Activated T-cell treated with anti-CD3 and anti-CD28 coated beads, Interleukin-2, amount 50 U/mL, for 24 hours (primary cell): ENCODE measurements at places on chromosomes 16 and 17.
A peak's percentile ranks its signal among the peaks of the same experiment; 100 is the strongest.

DNA sequence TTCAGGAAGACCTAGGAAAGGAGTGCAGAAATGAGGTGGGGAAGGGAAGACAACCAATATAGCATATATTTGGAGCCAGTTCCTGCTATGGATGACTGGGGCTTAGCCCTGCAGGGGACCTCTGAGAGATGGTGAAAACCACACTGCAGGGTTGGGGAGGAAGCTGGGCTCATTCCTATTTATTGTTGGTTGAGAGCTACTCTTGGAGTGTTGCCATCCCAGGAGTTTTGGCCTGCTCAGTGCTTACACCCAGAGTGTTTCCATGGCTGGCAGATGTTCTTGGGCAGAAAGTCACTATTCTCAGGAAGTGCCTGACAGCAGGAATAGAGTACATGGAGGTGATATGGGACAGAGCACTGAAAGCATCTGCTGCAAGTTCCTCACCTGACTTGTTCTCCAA, 145.8 kb downstream of the SPACA3 start:
- DNase-seq = no peak

- no peak for DNase-seq
Observed at GRCh38 chr17:57071991-57072944, 12.8 kb upstream of the AKAP1 start.

DNA sequence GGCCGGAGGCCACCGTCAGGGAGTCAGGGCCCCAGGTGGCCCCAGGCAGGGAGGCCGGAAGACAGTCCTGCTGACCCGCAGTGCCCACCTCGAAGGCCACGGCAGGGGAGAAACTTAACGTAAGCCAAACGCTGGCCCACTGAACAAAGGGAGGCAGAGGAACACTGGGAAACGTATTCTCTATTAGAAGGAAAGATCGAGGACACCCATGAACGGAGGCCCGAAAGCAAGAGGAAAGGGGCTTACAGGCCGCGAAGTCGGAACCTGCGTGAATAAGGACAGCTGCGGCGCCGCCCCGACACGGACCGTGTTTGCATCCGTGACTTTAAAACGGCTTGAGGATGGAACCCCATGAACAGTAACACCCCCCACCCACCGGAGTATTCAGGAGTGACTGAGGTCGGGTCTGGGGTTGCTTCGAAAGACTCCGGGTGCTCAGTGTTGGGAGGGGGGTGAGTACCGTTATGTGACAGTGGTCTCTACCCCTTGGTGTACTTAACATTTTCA, 102.4 kb upstream of the METRNL start:
- DNase-seq = no peak

GRCh38 chr17:76493505-76494167, 7.6 kb downstream of the RHBDF2 start:
- DNase-seq = peak; percentile 52

GRCh38 chr17:32341141-32341856, 674 bp downstream of the C17orf75 start:
- peak; percentile 64 for DNase-seq

DNA sequence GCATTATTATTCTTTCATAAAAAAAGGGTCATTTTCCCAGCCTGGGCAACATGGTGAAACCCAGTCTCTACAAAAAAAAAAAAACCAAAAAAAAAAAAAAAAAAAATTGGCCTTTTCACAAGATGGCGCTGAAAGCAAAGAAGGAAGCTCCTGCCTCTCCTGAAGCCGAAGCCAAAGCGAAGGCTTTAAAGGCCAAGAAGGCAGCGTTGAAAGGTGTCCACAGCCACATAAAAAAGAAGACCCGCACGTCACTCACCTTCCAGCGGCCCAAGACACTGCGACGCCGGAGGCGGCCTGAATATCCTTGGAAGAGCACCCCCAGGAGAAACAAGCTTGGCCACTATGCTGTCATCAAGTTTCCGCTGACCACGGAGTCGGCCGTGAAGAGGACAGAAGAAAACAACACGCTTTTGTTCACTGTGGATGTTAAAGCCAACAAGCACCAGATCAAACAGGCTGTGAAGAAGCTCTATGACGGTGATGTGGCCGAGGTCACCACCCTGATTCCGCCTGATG, 4.9 kb upstream of the PGAP6 start:
- DNase-seq = no peak

DNA sequence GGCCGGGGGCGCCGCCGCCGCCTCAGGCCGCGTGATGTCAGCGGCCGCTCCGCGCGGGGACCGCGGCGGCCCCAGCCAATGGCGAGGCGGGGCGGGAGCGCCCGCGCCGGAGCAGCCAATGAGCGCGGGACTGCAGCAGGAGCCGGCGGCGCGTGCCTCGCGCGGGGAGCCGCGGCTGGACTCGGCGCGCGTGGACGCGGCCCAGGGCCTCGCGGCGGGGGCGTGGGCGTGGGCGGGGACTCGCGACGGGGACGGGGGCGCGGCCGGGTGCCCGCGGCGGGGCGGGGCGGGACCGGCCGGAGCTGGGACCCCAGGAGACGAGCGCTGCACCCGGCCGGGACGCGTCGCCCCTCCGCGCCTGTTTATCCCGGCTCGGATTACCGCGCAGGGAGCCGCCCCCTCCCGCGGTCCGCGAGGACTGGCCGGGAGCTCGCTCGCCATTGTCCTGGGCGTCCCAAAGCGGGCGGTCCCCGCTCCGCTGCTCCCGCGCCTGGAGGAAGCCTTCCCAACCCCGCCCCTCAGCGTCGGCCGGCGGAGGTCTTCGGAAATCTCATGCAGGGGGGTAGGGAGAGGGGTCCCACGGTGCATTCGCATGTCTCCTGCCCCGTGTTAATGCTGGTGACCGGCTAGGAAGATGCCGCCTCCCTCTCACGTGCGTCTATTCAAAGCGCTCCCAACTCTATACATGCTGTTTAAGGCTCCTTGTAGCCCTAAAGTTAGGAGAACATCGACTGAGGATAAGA, at the start of gene RNF157:
RNF157 (minus strand) TSS at position 33 of the 743 bp plus-strand sequence. CDS start 253 bp downstream, outside the sequence.
- peak; percentile 75 for DNase-seq

GRCh38 chr16:76941113-76941512, 249.9 kb upstream of the MON1B start:
- no peak for DNase-seq

GRCh38 chr17:1742371-1743087, at the start of gene SERPINF2:
Gene SERPINF2 (plus strand): TSS chr17:1742871. CDS start chr17:1744996, 2,125 bp downstream.
- no peak for DNase-seq

DNA sequence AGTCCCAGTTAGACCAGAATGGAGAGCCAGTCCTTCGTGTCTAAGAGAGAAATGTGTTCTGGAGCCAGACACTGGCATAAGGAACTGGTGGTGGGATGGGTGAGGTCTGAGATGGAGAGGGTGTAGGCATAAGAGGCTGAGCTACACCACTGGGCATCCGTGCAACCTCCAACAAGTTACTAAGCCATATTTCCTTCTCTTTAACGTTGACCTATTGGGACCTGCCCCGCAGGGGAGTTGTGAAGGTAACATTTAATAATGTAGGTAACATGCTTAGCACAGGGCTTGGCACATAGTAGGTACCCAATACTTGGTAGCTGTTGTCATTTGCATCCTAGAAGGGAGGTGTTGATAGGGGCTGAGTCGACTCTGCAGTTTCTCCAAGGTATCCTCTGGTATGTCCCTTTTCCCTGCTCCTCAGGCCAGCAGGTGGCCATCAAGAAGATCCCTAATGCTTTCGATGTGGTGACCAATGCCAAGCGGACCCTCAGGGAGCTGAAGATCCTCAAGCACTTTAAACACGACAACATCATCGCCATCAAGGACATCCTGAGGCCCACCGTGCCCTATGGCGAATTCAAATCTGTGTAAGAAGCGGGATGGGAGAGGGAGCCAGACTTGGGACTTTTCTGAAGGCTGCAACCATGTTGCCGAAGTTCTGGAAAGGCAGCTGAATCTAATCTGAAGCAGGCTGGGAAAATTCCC, 1.2 kb downstream of the MAPK7 start:
- no peak for DNase-seq

DNA sequence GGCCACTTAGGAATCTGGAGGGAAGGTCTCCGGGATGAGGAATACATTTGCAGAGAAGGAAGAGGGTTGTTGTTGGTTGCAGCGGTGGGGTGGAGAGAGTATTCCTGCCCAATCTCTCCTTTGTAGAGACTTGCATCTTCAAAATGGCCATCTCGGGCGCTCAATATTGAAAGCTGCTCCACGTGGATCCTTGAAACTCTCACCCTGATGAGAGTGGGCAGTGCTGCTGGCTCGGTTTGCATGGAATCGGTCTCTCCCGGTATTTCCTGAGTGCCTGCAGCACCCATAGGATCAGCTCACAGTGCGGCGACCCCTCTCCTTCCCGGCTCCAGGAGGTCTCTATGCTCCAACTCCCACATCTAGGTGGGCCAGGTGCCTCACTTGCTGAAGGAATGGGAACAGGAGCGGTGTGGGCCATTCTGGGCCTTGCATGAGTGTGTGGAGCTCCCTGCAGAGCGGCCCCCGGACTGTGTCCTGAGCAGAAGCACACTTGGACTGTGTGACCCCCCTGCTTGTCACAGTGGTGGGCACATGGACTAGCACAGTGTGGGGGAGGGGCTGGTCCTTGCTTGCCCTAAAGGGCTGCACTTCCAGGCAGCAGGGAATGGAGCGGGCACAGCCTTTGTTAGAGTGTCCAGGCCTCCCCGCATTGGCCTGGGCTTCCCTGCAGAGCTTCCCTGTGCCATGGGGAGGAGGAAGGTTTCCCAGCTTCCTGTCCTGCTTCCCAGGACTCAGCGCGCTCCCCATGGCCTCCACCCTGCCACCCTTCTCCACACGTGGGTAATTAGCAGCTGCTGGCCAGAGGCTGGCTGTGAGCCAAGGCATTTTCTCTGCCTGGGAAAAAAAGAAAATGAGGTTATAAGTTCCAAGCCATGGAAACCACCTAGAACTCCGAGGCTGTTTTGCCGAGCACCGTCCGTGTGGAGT, 139.3 kb downstream of the IRF8 start:
- no peak for DNase-seq

DNA sequence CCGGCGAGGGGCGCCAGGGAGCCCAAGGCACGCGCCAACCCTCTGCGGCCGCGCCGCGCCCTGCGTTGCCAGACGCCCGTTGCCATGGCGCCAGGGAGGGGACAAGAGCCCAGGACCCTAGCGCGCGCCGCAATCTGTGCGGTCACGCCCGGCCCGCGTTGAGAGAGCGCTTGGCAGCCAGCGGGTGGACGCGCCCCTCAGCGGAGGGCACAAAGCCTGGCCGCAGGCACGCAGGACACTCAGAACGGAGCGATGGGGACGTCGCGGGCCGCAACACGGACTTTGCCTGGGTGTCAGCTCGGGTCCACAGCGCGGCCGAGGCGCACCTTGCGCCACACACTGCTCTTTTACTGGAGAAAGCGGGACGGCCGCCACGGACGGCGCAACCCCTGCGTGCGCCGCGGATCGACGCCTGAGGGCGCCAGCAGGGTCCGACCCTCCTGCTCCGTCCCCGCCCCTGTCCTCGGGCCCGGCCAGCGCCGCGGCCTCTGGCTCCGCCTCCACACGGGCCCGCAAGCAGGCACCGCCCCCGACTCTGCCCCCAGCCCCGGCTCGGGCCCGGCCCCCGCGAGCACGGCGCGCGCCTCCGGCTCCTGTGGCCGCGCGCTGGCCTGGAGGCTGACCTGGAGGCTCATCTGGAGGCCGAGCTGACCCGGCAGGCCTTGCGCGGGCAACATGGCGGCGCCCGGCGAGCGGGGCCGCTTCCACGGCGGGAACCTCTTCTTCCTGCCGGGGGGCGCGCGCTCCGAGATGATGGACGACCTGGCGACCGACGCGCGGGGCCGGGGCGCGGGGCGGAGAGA, at the start of gene GFER:
GFER (plus strand) TSS at position 650 of the 803 bp plus-strand sequence; CDS start at position 676, 26 bp downstream.
- peak; percentile 85 for DNase-seq

DNA sequence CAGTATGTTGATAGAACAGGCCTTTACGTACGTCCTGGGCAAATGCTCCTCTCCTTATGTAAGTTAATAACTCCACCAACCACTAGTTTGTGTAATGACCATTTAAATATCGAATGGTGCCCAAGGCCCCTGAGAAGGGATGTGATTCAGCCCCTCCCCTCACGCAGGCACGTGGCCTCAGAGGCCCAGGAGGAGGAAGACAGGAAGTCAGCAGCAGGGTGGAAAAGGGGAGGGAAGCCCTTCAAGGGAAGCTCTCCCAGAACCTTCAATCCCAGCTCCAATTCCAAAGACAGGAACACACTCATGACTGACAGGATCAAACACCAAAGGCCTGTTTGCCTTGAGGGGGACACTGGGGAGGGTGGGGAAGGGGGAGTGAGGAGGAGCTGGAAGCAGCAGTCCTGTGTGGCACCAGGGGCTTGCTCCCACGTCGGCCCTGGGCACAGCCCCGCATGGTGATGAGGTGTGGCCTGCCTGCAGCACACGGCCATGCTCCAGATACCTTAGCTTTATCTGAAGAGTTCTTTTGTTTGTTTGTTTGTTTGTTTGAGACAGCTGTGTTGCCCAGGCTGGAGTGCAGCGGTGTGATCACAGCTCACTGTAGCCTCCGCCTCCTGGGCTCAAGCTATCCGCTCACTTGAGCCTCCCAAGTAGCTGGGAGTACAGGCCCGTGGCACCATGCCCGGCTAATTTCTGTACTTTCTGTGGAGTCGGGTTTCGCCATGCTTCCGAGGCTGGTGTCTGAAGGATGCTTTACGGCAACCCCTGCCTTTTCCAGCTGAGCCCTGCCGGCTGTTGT, 105.0 kb downstream of the ZNF778 start:
- no peak for DNase-seq

DNA sequence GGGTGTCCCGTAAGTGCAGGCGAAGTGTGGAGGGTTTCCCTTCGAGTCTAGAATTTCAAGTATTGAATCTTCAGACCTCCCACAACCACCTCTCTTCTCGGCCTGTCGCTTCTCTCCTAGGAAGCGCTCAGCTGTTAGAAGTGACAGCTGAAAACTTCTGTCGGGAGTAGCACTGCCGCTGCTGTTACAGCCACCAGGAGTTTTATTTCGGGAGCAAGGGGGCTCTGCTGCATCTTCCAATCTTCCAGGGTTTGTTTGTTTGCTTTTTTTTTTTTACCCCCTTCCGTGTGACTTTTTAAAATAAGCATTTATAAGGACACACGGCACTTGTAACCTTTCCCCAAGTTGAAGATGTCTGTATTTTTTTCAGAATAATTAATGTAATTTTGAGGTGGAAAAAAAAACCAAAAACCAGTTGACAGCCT, 767 bp downstream of the RPS6KB1 start:
- DNase-seq = no peak

- no peak for DNase-seq
Observed at GRCh38 chr17:49554694-49555494, 20.8 kb upstream of the NXPH3 start.

DNA sequence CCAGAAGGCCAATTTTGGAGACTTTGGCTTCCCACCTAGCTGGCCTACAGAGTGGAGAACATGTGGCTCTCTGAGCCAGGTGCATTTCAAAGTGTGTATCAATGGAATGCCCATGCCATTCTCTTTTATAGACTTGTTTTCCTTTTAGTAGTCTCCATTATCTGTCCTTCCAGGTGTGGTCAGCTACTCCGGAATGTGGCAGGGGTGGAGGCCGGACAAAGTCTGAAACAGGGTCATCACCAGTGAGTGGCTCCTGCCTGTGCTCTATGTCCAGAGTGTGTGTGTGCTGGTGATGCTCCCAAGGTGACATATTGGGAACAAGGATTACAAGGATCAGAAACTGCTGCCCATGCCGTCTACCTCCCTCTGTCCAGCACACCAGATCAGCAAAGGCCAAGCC, 3.8 kb upstream of the TMEM220 start:
- DNase-seq = no peak

DNA sequence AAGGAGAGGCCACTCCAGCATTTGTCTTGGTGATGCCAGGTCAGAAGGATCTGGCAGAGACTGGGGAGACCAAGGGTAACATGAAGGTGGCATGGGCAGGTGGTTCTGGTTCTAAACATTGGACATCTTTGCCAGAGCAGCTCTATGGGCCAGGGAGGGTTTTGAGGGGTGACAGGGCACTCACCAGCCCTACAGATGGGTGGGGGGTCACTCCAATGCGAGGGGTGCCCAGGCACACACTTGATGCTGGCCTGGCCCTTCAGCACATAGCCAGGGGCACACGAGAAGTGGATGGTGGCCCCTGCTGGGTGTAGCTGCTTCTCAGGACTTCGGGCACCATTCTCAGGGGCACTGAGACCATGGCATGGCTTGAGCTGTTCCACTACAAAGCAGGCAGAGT, 5.5 kb upstream of the PHF12 start:
- DNase-seq = no peak
